ENCODE measurements at places on chromosomes 4 and X.

DNA sequence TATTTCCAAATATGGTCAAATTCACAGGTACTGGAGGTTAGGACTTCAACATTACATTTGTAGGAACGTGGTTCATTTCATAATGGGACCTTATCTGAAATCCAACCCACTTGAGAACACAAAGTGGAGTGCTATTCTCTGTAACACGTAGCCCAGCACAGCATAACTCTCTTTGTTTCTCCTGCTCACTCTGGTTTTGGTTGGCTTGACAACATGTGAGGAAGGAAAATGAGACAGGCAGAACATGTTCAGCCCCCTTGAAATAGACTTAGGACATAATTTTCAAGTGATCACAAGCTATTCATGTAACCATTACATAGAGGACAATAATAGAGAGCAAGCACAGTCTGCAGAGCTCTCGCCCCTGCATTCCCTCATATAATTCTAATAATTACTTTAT is 115.1 kb upstream of the SMIM10 start:
- no peak for DNase-seq

DNA sequence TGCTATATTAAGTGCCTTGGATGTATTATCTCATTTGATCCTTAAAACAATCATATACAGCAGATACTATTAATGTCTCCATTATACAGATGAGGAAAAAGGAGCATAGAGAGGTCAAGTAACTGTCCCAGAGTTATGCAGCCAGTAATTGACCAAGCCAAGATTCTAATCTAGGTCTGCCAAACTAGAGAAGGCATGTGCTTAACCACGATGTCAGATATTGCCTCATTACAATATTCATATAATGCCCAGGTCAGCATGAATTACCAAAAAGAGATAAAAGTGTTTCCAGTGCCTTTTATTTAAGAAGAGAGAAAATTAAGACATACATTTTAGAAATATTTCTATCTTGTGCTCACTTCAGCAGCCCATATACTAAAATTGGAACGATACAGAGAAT is 7.1 kb downstream of the ARHGEF6 start:
- DNase-seq, result no peak

- DNase-seq, result no peak
These were observed 31.9 kb downstream of the LRIT3 start for GRCh38 chr4:109879636-109880314.

GRCh38 chr4:177393236-177393635 is 49.0 kb downstream of the AGA start:
- no peak for DNase-seq

DNA sequence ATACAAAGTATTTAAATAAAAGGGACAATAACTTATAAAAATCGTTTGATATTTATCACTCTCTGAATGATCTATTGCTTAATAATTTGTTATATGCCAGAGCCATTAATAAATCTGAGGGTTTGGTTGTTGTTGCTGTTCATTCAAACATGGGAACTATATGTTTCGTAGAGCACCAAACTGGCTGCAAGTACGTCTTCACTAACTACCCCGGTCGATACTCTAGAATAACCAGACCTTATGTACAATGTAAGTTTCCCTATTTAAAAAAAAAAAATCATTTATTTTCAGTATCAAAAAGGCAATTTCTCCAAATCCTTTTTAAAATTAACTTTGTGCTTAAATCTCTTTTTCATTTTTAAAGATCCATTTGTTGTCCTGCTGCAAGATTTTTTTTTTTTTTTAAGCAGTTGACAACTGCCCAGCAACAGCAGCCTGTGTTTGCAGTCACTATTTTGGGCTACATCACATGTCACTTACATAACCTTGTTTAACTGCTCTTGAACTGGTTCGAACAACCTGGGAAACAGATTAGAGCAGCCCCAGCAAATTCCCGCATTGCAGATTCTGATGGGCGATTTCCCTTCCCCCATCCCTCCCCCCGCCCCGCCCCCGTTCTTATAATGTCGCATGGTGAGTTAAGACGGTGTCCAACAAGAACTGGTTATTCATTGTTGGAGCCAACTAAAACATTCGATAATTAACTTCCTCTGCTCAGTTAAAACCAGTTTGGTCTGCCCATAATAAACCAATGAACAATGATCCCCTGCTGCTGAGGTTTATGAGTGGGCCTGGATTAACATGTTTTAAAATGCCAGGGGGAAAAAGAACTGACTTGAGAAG is 238.9 kb downstream of the NR3C2 start:
- no peak for DNase-seq

DNA sequence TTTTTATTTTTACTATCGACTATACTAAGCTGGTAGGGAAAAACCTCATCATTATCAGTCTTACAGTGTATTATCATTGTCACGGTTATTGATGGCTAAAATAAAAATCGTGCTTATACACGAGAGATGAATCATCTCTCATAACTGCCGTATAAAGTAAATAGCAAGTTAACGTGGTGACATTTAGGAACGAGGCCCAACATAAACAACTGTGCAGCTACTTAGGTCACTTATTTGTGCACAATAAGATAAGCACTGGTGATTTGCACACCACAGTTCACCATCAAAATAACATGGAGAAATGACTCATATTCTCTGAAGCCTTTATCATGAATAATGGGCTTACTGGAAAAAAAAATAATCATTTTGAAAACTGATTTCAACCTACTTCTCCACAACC is 482.0 kb upstream of the TENM3 start:
- no peak for DNase-seq

- no peak for DNase-seq
These were observed 14.7 kb upstream of the PDE6B start for GRCh38 chr4:610411-611261.

DNA sequence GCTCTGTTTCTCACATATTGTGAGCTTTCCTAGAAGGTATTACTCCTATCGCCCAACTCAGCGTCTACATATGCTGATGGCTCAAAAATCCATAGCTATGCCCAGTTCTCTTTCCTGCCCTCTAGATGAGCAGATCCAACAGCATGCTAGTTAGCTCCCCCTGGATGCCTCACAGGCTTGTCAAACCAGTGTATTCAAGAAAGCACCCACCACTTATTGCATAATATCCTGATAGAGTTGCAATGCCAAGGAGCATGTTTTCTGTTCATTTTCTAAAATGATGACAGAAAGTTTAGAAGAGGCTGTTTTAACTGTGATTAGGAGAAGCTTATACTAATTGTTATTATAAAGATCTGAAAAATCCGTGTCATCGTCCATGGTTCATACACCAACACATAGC is 1.9 kb upstream of the PACRGL start:
- no peak for DNase-seq

GRCh38 chrX:485368-485767 is 98.7 kb upstream of the PPP2R3B start:
- DNase-seq, result no peak

GRCh38 chr4:79563219-79563618 is 155.2 kb upstream of the GK2 start:
- DNase-seq, result no peak

- DNase-seq, result no peak
These were observed 279.8 kb downstream of the BCOR start for GRCh38 chrX:39817754-39818470.

DNA sequence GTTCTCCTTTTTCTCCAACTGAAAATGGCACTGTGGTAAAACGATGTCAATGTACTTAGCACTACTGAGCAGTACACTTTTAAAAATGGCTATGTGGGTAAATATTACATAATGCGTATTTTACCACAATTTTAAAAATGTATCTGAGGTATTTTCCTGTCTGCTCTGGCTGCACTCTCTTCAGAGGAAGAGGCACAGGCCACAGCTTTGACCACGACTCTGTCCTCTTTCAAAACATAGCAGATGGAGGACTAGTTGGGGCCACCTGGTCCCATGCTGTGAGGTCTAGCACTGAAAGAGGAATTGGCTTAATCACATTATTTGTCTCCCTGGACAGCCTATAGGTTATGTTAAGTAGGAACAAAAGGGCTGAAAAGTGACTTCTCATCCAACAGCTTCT is 5.2 kb downstream of the KCNE5 start:
- DNase-seq, result no peak

GRCh38 chr4:1060121-1060520 is 48.7 kb downstream of the FGFRL1 start:
- DNase-seq, result no peak

DNA sequence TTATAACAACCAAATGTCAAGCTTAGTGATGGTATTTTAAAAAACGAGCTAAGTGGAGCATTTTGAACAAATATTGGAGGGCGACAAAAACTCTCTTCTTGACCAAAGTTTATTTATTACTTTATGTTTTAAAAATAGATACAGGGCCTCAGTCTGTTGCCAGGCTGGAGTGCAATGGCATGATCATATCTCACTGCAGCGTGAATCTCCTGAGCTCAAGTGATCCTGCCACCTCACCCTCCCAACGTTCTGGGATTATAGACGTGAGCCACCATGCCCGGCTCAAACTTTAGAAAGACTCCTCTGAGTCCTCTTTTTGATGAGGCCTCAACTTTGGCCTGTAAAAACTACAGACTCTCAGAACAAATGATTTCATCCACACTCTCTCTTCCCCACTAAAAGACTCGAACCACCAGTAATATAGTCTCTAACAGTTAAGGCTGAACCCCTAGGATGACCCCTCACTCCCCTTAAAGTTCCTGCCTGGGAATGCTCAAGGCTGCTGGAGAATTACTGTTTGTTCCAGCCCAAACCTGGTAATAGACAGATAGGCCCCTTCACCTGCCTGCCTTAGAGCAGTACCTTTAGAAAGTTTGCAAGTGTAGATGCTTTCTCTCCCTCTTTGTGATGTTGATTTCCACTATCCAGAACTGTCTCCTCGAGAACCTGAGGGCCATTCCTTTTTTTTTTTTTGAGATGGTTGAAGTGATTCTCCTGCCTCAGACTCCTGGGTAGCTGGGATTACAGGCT is 55.3 kb upstream of the HPSE start:
- no peak for DNase-seq

GRCh38 chrX:18886344-18887161 is 97.4 kb downstream of the PHKA2 start:
- DNase-seq, result peak; percentile 52

- peak; percentile 2 for DNase-seq
These were observed 85.5 kb downstream of the CT47B1 start for GRCh38 chrX:120790118-120790517.

DNA sequence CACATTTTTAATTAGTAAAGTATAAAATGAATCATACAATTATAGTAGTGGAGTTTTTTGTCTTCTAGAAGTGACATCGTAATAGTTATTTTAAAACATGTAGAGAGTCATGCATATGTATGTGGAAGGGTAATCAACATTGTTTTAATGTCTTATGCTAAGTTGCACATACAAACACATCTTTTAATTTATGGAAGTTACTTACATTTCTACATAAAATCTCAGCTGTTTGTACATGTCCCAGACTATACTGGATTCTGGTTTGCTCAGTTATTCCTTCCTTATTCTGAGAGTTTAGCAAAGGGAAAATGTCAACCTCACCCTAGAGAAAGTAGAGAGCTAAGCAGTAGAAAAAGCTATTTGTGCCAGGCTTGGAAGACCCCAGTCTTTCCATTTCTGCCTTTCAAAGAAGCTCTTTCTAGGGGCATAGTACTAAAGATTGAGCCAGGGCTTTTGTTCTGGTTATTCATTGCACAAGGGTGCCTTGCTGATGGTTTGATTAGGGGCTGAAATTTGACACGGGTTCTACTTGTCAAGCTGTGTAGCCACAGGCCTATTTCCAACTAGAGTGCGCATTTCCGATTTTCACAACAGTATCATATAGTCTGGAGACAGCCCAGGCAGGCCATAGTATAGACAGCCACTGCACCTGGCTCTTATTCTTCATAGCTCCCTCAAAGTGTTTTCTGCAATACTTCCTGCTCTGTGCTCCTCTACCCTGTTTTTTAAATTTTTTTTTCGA is 106.3 kb downstream of the RPA4 start:
- DNase-seq, result no peak

- DNase-seq, result no peak
These were observed 33.3 kb upstream of the HPF1 start for GRCh38 chr4:169791062-169791461.

DNA sequence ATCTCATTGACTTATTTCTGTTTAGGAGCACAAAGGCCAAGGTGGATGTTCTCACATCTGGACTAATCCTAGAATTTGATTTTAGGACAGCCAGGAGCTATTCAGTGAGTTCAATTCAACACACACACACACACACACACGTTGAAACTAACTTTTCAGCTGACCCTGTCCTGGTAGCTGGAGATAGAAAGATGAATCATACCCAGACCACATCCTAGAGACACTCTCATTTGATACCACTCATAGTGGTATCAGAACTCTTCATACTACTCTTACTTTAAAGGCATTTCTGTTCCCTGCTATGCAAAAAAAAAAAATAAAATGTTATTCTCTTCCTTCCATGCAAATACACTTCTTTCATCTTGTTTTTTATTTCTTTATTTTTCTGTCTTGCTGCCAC is 36.7 kb downstream of the KLF8 start:
- no peak for DNase-seq

DNA sequence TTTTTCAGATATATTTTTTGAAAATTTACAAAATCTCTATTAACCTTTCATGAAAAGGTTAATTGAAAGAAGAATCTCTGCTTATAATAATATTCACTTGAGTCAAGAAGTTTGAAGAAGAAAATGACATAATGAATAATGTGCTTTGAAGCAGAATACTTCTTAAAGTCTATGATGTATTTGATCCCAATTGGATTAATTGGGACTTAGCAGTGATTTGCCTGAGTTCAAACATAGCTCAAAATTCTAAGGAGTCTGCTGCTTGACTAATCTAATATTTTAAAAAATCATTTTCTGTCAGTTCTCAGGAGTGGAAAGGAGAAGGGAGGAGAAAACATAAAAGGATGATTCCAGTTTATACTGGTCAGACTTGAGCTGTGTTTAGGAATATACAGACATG is 1150.4 kb upstream of the INTU start:
- DNase-seq, result no peak
